ENCODE measurements at places on chromosomes 7 and 10.

DNA sequence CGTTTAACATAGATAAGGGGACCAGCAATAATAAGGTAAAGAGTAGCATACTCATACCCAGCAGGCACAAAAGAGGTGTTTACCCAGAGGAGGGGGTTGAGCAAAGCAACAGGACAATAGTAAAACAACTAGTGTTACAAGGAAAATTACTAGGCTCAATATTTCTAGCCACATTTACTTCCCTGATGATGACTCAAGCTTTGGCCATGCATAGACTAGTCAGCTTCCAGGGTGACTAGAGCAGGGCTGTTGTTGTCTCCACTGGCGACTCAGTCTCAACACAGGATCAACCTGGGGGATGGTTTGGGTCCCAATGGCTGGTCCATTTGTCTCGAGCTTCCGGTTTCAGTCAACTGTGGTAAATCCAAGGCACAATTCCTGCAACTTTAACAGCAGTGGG, 217.7 kb upstream of the KCND2 start:
- DNase-seq = no peak

- DNase-seq = no peak
These were observed 15.3 kb upstream of the RSU1 start for GRCh38 chr10:16832351-16833080.

DNA sequence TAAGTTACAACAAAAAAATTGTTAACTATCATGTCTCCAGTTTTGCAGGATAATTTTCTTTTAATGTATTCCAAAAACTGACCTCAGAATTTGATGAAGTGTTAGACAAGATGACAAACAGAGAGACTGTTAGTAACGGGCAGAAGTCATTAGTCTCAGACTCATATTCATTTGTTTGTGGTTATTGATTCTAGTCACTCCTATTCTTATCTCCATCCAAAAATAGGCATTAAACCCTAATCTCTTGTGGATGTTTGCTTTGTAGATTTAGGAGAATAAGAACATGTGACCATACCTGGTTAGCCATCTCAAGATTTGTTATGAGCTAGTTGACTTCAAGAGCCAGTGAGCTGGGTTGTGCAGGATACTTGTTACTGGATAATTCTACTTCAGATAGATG, 261.1 kb downstream of the AUTS2 start:
- no peak for DNase-seq

- no peak for DNase-seq
These were observed 817.6 kb downstream of the TNS3 start for GRCh38 chr7:46764100-46764936.

DNA sequence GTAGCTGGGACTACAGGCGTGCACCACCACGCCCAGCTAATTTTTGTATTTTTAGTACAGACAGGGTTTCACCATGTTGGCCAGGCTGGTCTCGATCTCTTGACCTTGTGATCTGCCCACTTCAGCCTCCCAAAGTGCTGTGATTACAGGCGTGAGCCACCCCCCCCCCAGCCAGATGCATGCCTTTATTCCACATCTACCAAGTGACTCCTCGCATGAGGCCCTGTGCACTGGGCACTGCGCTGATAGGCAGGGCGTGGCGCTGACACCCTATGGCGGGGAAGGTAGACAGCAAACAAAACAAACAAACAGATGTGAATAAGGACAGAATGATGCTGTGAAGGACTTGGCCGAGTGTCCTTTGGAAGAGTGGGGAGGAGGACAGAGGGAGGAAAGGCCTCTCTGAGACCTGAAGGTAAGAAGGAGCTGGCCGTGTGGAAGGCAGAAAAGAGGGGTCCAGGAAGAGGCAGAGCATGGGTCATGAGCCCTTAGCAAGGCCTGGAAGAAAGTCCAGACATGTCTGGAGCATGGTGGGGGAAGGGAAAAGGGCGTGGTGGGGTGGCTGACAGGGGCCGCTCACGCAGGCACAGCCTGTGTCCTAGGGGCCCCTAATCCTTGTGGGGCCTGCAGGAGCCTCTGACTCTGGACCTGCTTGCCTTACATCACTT, 47.5 kb upstream of the CACUL1 start:
- no peak for DNase-seq

DNA sequence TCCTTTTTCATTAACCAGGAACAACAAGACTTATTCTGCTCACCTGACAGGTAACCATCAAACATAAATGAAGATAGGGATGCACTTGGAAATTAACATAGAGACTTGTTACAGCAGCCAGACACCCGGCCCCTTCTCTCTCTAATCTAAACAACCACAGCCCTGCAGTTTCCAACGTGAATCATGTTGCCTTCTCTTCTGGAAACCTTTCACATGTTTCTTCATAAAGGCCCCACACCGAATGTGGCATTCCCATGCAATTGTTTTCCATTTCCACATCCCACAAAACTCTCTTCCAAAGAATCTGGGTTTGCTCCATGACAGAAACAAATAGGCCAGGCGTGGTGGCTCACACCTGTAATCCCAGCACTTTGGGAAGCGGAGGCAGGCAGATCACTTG, 15.0 kb upstream of the WDR86 start:
- DNase-seq = no peak

DNA sequence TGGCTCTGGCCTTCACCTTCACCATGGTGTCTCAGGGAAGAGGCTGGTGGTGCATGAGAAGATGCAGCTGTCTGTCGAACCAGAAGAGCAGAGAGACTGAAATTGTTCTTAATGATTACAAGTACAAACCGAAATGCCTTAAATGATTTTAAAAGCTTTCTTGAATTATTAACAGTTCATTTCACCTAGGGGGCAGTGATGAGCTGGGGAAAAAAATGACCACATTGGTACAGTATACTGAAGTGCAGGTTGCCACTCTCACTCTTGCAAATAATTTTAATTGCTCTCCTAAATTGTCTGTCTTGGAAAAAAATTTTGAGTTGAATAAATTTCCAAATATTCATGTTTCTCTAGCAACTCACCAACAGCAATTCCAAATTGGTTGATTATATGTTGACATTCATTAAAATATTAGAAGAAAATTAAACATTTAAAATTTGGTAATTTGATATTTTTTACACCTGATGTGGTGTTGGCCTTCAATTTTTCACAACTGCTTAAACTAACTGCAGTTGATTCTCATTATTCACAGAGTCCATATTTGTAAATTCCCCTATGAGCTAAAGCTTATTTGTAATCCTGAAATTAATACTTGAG, 692.6 kb downstream of the ZWINT start:
- no peak for DNase-seq

GRCh38 chr7:500521-501420, 18.9 kb downstream of the PDGFA start:
- no peak for DNase-seq

DNA sequence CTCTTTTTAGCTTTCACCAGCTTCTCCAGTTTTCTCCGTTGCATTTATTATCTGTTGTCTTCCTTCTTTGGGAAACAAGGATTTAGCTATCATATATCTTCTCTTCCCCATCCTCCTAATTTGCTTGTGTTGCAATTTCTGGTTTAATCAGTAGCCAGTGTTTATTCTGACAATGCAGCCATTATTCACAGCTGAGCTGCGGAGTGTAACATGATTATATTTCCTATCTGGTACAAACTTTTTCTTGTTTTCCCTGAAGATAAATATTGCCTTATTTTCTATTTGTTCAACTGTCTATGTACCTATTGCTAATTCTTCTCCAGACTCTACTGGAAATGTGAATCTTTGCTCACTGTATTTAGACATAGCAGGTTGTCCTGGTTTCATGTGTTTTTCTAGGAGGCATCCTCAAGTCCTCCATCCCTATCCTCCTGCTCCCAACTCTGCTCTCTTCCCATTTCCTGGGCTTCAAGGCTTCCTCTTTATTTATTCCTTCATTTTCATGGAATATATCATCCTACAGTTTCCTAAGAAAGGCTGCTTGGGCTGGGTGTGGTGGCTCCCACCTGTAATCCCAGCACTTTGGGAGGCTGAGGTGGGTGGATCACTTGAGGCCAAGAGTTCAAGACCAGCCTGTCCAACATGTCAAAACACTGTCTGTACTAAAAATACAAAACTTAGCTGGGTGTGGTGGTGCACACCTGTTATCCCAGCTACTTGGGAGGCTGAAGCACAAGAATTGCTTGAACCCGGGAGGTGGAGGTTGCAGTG, 72.4 kb upstream of the KDM7A start:
- DNase-seq = no peak

DNA sequence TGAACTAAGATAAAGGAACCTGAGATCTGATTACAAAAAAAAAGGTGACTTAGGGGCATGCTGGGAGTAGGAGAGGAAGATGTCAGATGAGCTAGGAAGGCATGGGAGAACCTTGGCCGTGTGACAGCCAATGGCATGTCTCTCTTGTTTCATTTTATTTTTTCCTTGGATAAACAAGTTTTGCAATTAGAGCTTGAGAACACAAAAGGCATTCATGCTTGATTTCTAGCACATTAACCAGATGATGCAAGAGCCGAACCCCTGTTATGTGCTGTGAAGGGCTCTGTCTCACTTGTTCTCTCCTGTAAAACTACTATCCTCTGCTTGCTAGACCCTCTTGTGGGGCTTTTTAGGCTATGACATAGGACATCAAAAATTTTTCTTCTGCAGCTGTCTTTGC, 134.3 kb upstream of the ASAH2 start:
- DNase-seq = no peak

- DNase-seq = no peak
These were observed 49.3 kb downstream of the LRRC4 start for GRCh38 chr7:127981965-127982364.

DNA sequence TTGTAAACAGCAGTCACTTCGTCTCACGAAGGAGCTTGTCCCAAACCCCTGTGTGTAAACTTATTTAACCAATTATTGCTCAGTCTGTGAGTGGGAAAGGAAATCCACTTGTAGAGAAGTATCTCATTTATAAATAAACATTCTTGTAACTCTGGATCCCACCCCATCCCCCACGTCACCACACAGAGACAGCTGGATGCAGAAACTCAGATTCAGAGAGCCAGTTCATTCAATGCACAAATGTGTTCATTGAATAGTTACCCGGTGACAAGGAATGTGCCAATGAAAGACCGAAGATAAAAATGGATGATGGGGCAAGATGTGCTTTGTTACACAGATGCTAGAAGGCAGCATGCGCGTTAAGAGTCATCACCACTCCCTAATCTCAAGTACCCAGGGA, 8.3 kb upstream of the OCM start:
- DNase-seq = no peak

DNA sequence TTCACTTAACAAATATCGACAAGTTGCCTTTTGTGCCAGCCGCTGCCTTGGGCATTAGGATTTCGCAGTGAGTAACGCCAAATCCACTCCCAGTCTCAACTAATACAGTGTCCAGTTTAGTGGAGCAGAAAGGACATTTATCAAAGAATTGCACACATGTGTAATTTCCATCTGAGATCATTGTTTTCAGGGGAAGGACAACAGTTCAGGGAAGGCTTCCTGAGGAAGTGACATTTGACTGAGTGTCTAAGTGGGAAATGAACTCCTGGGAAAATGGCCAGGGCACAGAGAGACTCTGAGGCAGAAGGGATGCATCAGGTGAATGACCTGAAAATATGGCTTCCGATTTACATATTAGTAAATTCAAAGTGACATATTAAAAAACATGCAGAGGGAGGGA, 89.4 kb downstream of the ITGA8 start:
- no peak for DNase-seq

- DNase-seq = no peak
These were observed 199.2 kb upstream of the SEMA3A start for GRCh38 chr7:84393786-84394185.

- no peak for DNase-seq
These were observed 79.8 kb upstream of the NME8 start for GRCh38 chr7:37768611-37769010.

- DNase-seq = no peak
These were observed 103.1 kb downstream of the ZNF467 start for GRCh38 chr7:149670288-149670687.

- DNase-seq = no peak
These were observed 35.8 kb downstream of the PDGFA start for GRCh38 chr7:483656-484355.

GRCh38 chr10:33616956-33617355, 282.5 kb upstream of the NRP1 start:
- DNase-seq = no peak

- no peak for DNase-seq
These were observed 111.4 kb downstream of the ST7 start for GRCh38 chr7:117064688-117065087.

GRCh38 chr10:55404094-55404493, 603.1 kb upstream of the PCDH15 start:
- DNase-seq = no peak

GRCh38 chr7:1285556-1286301, 53.1 kb downstream of the UNCX start:
- no peak for DNase-seq

DNA sequence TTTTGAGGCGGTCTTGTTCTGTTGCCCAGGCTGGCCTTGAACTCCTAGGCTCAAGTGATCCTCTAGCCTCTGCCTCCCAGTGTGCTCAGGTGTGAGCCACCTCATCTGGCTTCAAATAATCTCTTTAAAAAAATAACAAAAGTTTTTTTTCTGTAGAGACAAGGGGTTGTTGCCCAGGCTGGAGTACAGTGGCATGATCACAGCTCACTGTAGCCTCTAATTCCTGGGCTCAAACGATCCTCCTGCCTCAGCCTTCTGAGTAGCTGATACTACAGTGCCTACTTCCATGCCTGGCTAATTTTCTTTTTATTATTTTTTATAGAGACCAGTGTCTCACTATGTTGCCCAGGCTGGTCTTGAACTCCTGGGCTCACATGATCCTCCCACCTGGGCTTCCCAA, 11.7 kb downstream of the FOXK1 start:
- DNase-seq = no peak

- no peak for DNase-seq
These were observed 87.4 kb upstream of the RET start for GRCh38 chr10:42989481-42989921.

DNA sequence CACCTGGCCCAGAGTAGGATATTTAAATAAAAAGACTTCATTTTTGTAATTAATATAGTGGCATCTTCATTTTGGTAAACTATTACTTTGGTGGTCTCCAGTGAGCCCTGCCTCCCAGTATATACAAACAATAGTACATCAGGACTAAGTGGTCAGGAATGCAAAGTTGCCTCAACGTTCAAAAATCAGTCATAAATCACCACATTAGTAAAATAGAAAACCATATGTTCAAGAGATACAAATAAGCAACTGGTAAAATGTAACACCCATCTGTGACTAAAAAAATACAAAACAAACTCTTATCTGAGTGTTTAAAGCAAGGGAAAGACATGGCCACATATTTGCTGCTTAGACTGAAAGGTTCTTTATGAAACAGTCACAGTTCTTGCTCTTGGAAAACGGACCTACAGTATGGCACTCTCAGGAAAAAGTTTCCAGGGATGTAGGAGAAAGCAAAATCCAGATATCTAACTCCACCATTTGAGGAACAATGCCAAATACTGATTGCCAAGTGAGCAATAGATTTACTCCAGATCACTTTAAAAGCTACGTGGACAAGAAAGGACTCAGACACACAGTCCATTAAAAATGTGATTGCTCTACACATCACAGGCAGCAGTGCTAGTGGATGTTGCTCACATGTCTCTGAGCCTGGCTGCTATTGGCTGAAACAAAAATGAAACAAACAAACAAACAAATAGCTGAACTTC, 15.1 kb upstream of the RHOBTB1 start:
- DNase-seq = no peak

Measured in cortex of kidney (tissue), 1 donor.